MCF 10A (cell line): ENCODE measurements at places on chromosomes 3 and 15. TPM values are rescaled to one million over a fixed set of nuclear protein-coding genes. Genes with fewer than 3 reads are reported as not detected.

DNA sequence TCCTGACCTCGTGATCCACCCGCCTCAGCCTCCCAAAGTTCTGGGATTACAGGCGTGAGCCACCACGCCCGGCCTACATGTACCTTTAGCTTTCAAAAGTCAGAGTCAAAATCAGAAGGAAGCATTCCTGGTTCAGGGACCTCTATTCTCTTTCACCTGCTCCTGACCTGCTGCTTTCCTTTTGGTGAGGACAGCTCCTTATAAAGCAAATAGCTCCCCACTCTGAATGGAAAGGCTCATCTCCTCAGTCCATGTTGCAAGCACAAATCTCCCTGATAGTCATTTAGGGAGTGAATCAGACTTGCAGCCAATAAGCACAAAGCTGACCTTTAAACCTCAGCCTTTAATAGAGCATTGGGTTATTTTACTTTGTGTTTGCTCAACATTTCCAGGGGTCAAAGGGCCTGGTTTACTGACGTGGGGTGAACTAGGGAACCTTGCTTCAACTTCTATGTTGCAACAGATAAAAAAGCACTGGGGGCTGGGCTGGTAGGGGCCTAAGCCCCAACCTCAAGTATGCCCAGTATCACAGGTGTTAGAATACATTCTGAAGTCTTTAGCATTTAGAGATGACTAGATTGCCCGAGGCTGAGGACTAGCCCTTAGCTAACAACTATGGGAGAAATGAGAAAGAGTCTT is 43.1 kb downstream of the THRB start:
- peak; percentile 21 for DNase-seq

DNA sequence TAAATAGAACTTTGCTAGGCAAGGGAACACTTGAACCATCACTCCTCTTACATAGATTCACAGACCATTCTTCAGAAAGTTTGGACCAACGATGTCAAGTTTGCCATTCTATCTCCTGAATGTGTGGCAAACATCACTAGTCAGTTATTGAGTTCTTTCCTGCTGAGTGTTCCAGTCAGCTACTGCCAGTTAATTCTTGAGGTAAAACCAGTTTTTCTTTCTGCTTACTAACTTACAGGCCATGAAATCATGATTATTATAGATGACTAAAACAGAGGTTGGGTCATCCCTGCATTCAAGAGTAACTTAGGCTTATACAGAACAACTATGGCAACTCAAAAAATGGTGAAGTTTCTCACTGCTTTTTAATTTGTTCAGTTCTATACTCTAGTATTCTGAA is 88.2 kb downstream of the AP4E1 start:
- no peak for DNase-seq

The SLITRK3 gene
- not detected in 2 replicates for total RNA-seq

GRCh38 chr15:83413054-83413719 is 34.0 kb upstream of the SH3GL3 start:
- no peak for DNase-seq

- no peak for DNase-seq
Measured at GRCh38 chr15:60612400-60613048, 133.6 kb upstream of the ICE2 start.

The TRH gene
- not detected in 2 replicates for total RNA-seq
